ENCODE measurements at places on chromosomes 12 and 14.

DNA sequence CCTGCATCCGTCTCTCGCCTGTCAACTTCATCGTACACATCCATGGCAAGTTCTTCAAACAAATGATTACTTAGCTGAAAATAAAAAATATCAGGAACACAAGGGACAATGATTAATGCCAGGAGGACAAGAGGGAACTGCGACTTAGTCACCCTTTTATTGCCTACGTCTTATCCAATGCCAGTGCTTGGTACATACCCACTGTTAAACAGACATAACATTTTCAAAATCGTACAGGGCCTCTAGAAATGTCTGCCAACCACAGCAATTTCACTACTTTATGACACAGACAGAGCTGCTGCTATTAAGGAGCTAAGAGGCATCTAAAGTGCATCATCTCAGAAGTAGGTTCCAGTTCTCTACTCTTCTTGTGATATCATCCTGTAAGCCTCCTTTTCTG is 34.6 kb downstream of the GIT2 start:
- no peak for DNase-seq

DNA sequence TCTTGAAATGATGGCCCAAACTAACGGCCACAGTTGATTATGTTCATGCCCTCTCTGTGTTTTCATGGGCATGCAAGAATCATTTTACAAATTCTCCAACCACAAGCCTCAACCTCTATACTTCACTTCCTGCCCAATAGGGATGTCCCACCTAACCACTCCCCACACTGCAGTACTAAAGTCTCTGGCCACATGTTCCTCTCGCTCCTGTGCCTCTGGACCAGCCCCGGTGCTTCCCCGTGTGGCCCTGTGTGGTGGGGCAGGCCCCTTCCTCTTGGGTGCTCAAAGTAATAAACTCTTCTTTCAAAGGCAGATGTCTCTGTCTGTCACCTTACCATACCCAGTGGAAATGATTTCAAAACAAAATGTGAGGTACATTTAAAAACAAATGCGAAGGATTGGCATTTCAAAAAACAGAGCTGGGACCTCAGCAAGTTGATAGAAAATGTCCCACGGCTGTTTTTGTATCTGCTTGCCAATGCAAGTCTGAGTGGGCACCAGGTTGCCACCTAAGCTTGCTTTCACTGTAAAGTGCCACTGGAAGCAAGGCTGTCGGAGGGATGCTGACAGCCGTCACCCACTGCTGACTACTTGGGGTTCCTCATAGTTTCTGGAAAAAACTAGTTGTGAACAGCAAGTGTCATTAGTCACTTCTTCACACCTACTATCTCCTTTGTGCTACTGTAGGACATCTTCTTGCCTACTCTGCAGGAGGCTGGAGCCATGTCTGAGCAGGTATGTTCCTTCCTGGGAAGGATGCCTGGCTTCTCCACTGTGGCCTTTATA is 8.2 kb upstream of the SERPINA11 start:
- DNase-seq, result no peak

DNA sequence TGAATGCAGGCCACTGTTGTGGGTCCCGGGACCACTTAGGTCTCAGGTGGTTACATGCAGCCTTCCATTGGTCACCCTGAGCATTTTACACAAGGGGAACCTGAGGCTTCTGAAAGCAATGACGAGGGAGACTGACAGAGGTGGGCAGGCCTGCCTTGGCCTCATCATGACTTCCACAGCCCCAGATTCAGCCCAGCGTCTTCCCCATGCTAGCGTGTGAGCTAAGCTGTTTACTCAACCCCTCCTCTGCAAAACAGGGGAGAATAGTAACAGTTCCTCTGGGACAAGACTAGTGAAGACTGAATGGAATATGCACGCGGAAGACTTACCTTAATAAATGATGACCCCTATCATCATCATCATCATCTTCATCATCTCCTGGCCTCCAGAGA is 46.8 kb downstream of the VWF start:
- no peak for DNase-seq

DNA sequence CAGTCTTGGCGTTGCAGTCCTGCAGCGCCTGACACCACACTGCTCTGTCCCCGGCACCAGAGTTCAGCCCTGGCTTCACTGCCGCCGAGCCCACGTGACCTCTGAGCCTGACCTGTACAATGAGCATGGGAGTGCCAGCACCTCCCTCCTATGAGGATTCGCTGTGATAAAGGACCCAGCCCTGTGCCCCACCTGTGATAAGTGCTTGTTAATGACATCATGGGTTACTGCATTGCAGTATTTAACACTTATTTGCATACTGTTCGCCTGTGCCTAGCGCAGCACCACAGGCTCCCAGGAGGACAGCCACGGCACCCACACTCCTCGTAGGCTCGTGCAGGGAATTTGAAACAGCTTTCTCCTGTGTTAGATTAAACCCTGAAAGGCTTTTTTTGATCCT is 118.2 kb upstream of the GSC start:
- no peak for DNase-seq

DNA sequence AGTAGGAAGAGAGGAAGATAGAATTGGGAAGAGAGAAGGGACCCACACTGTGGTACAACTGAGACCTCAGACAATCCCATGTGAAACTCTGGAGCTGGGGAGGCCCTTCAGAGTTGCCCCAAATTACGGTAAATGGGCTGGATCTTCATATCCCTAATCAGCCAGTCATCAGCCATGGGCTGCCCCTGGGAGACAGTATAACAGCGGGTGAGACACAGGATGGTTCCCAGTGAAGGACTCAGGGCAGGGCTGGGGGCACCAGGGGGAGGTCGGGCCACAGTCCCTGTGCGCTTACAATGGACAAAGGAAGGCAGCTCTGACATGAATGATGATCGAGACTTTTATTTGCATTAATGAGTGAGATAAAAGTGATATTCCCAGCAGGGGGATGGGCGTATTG is 74.2 kb upstream of the BDKRB2 start:
- DNase-seq, result no peak

DNA sequence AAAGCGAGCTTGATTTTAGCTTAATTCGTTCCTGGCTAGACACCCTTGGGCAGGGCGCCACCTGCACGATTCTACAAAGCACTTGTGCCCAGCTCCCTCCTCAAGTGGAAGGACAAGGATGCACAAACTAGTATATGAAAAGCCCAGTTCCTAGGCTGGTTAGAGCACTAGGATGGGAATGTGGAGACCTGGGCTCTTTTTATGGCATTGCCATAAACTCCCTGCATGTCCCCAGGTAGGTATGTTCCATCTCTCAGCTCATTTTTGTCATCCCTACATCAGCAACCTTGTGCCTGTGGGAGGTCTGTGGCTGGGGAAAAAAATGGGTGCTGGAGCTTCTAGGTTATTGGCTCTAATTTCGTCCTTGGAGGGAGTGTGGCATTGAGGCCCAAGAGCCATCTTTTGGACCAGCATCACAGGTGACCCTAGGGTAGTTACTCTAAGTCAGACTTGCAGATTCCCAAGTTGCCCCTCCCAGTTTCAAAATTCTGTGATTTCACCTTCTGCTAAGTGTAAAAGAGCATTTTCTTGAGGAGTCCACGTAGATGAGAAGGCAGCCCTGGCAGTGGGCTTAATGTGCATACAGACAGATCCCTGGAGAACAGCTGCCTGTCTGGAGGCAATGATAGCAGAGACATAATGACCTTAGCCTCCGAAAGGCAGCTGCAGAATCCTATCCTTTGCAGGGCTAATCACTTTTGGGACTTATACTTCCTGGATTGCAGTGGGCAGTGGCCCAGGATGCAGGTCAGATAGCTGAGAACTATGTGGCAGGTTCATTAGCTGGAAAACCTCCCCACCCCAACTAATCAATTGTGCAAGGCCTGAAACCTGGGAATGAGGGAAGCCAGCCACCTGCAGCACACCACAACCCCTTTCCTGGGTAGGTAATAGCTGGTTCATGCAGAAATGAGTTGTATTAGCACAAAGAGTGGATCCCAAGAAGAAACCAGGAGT is 47.6 kb upstream of the BDKRB2 start:
- no peak for DNase-seq

DNA sequence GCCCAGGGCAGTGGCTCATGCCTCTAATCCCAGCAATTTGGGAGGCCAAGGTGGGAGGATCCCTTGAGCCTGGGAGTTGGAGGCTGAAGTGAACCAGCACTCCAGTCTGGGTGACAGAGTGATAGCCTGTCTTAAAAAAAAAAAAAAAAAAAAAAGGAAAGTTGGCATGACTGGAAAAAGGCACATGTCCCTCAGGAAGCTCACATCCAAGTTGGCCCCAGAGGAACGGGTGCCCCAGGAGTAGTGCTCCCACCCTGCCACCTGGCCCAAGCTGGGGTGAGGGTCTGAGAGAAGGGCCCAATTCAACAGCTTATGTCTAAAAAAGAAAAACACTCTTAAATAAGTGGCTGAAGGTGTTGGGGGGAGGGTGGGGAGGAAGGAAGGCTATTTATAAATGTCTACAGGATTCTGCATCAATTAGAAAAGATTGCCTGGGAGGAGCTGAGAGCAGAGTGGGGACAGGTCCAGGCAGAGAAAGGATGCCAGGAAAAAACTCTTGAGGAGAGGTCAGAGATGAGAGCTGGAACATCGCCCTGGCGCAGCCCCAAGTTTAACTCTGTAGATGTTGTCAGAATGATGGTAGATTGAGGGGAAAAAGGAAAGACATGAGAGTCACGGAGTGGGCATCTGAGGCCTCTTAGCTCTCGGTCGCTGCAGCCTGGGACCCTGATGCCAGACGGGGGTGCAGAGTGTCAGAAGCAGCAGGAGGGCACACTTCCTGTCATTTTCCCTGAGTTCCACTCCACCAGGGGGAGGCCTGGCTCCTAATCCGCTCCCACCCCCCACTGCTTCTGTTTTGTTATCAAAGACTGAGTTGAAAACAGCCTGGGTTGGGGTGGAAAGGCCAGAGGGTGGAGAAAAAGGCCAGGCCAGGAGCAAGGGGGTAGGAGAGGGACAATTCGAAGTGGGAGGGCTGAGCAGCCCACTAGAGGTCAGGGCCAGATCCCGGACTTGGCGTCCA is 7.3 kb downstream of the SPRYD3 start:
- no peak for DNase-seq

DNA sequence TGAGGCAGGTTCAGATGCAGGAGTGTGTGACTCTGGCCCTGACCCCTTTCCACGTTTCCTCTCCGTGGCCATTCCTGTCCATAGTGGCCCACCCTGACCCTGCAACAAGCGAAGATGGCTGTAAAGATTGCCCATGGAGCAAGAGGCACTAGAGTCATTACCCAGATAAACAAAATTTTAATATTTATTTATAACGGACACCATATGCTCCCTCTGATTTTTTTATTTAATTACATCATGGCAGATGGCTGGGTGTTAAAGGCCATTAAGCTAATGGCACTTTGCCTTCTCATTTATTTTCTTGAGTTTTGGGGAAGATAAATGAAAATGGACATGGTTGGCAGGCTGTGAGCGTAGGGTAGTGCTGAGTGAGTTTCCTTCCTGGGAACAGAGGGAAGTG is 58.7 kb downstream of the WSCD2 start:
- DNase-seq, result peak; percentile 36

DNA sequence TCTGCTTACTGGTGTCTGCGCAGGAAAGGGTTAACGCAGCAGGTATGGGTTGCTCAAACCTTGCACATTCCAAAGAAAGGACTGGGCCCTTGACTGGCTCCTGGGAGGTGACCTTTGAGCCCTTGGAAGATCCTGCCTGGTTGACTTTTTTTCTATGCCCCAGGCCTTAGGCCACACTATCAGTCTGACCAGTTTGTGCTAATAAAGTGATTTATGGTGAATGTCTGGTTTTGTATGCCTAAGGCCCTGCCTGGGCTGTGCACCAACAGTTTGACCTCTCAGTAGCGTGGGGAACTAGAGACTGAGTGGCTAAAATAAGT is 61.4 kb upstream of the SCN8A start:
- DNase-seq, result no peak

GRCh38 chr12:106078358-106079010 is 60.3 kb downstream of the NUAK1 start:
- DNase-seq, result no peak

GRCh38 chr14:80491131-80491530 is 279.8 kb upstream of the DIO2 start:
- no peak for DNase-seq

DNA sequence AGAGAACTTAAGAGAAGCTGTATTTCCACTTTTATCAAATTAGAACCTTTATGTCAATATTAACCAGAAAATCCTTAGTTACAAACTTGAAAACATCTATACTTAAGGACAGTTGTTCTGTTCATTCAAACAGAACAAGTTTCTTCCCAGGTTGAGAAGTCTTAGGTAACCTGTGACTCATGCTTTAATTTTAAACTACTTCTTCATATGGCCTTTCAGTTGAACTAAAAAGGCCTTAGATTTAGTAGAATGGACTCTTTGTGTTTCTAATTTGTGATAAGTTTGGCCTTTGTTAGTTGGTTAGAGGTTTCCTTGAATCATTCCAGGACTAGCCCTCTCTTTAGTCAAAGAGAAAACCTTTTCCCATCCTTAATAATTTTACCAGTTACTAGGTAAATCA is 274.2 kb downstream of the FUT8 start:
- DNase-seq, result no peak

- DNase-seq, result no peak
These were observed 1.9 kb upstream of the KRT79 start for GRCh38 chr12:52836042-52836466.

DNA sequence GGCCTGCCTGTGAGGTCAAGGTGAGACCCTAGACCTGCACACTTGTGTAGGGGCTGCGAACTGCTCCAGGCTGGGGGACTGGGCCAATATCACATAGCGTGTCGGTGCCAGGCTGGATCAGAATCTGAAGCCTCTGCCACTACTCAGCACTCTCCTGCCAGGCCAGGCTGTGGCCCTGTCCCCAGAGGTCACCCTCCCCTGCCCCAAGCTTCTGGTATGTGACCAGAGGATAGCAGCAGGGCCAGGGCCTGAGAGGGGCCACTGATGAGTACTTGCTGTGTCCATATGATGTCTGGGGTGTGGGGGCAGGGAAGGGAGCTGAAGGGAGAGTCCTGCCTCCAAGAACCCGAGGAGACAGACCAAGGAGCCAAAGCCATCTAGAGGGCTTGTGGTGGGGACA is 17.8 kb downstream of the ARL6IP4 start:
- DNase-seq, result no peak

GRCh38 chr12:57611108-57611826 is at the start of gene ARHGEF25:
TSS of gene ARHGEF25 (plus strand) at chr12:57611435. CDS start at chr12:57611895, 460 bp downstream.
- DNase-seq, result peak; percentile 76

GRCh38 chr12:112645586-112645985 is 146.0 kb upstream of the RPH3A start:
- DNase-seq, result peak; percentile 54

DNA sequence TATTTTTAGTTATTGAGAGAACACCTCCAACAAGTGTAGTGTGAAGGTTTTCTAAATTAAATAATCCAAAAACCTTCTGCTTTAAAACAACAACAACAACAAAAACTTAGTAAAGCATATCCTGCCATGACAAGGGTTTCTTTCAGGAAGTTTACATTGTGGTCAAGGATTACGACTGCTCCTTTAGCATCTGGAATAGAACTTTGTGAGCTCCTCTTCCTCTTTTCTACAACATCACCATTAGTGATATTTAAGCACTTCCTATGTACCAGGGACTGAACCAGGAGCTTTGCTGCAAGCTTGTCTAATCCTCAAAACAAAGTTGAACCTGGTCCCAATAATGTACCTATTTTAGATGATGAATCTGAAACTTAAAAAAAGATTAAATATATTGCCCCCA is 315.4 kb upstream of the KITLG start:
- DNase-seq, result no peak

- peak; percentile 76 for DNase-seq
These were observed 68.2 kb upstream of the MDM1 start for GRCh38 chr12:68400226-68400829.

- DNase-seq, result no peak
These were observed at the start of gene ACIN1 for GRCh38 chr14:23094666-23095195. TSS of gene ACIN1 (minus strand) at chr14:23095136. CDS start at chr14:23095112, 24 bp downstream.
